HT1080 (cell line): ENCODE measurements at places on chromosomes 1 and 21. TPM values are rescaled to one million over a fixed set of nuclear protein-coding genes. Genes with fewer than 3 reads are reported as not detected.
A peak's percentile ranks its signal among the peaks of the same experiment; 100 is the strongest.

GRCh38 chr1:12415038-12415466 lies 185.2 kb downstream of the VPS13D start:
- no peak for DNase-seq

GRCh38 chr21:45258466-45258865 lies 29.2 kb downstream of the POFUT2 start:
- no peak for DNase-seq

DNA sequence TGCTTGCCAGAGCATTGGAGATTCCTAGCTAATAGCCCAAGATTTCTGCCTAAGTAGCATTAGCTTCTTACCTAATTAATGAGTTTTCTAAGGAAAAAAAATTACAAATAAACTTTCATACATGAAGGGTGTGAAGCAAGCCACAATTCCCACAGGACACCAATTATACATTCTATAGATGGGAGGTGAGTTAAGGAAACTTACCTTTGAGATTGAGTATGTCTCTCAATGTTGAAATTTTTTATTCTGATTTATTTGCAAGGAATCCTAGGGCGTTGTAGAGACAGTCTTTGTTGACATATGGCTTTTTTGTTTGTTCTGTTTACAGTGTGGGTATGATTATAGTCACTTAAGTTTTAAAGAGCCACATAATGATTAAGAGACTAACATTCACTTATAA lies 313.0 kb downstream of the RYR2 start:
- DNase-seq: no peak

- DNase-seq: no peak
These were observed 78.7 kb upstream of the VAV3 start for GRCh38 chr1:108043707-108044106.

DNA sequence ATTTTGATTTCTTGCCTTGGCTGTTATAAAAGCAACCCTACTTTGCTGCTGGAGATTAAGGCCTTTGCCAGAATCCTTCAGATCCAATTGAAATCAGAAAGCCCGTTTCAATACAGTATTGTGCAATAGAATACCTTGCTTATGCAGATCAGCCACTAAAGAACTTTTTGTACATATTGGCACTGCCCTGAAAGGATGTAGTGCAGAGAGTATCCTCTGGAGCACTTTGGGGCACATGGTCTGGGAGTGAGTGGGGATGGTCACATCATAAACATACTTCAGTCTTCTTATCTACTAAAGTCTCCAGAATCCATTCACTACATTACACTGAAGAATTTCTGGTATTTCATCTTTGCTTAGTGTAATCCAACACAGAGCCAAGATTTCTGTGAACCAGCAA lies 189.0 kb downstream of the CENPF start:
- no peak for DNase-seq

DNA sequence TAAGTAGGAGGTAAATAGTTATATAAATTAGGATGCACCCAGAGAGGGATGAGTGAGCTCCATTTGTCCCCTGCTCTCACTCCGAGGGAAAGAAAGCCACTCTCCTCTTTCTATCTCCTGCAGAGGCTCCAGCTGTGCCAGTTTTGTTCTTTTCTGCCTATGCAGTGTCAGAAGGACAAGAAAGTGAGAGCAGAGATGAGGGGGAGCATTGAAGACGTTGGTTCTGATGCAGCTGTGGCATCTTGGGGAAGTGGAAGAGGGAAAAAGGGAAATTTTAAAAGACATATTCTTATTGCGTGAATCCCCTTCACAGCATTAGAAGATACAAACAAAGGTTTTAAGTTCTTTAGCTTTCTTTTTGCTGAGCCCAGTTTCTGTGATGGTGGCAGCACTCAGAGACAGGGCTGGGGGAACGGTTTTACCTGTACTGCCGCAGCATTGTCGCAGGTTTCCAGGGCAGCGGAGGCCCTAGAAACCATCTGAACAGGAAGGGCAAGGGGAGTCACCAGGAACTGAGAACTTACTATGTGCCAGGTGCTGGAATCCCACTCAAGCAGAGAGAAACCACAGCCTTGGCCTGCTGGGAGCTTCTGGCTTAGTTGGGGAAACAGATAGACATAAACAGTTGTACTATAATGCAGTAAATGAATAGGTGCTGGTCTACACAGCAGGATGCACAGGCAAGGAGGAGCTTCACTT lies 44.9 kb upstream of the USP24 start:
- DNase-seq: no peak

DNA sequence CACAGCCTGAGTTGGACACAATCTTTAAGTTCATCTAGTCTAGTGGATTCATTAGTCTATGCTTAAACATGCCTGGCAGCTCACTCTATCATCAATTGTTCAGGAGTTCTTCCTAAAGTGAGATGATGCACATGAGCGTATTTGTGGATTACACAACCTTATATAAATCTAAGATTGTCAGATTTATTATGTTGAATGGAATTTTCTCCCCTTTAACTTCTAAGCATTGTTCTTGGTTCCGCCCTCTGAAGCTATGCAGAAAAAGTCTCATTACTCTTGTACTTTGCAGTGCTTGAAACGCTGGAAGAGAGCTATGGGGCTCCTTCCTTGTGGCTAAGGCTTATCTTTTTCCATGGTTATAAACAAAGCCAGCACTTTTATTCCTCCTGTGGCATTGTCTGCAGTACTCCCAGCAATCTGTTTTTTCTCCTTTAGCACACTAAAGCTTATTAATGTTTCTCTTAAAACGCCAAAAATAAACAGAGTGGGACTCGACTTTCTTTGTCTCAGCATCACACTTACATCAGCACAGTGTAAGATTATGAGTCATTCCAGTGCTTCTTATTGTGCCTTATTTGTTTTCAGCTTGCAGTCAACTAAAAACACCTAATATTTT lies 316.8 kb upstream of the CAMK1G start:
- no peak for DNase-seq

DNA sequence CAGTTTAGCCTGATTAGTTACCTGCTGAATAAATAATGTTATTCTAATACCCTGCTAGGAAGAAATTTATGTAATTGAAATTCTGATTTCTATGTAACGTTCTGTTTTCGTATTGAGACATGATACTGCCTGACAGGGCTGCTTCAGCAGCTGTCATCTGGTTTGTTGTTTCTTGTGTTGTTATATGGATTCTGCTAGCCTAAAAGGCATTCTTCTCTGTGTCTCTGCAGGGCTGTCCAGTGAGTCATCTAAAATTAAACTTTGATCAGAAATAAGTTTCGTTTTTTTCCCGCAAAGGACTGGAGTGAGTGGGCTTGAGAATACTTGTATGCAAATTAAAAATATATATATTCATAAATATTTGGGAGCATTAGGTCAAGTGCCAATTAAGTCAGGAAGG lies 93.0 kb downstream of the DYRK1A start:
- DNase-seq: peak; percentile 25

GRCh38 chr1:220421508-220421907 lies 106.4 kb upstream of the MARK1 start:
- no peak for DNase-seq

DNA sequence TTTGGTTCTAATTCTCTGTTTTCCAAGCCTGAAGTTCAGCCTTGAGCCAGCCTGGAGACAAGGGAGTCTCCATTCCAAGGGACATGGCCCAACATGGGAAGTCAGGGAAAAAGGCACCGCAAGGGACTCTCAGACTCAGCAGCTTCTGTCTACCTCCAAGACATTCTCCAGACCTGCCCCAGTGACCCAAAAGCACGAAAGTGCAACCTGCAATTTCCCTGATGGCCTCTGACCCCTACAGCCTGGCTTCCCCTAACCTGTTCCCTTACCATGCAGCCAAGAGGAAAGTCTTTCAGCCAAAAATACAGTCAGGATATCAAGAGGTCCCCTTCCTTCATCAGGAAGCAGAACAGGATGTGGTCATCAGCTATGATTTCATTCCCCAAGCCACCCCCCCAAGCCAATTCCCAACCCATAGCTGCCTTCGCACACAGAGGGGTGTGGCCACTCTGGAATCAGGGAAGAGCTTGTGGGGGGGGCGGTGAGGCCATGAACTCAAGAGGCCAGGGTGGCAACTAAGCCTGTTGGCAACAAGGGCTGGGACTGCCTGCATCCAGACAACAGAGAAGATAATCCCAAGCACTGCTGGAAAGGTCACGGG lies 59.2 kb downstream of the TIAM1 start:
- peak; percentile 87 for DNase-seq

Gene MAP1LC3C
- 0.10 TPM in 1 of 2 replicates, not detected in the other for total RNA-seq

Gene CSF3R
- total RNA-seq: not detected in 2 replicates

Gene CD53
- 0.32 TPM in 1 of 2 replicates, not detected in the other for total RNA-seq

Gene SELENBP1
- not detected in 2 replicates for total RNA-seq
